ENCODE measurements at places on chromosomes 2 and 18. TPM values are rescaled to one million over a fixed set of nuclear protein-coding genes. Genes with fewer than 3 reads are reported as not detected.

GRCh38 chr2:196823750-196824522, 14.8 kb upstream of the C2orf66 start:
- DNase-seq, result no peak

The SERPINB10 gene
- total RNA-seq, result not detected

GRCh38 chr2:77590298-77590917, 68.2 kb upstream of the LRRTM4 start:
- no peak for DNase-seq

- DNase-seq, result no peak
Measured at GRCh38 chr18:46842583-46842982, 74.7 kb downstream of the PIAS2 start.

GRCh38 chr2:79793006-79793405, 280.2 kb downstream of the CTNNA2 start:
- DNase-seq, result no peak

DNA sequence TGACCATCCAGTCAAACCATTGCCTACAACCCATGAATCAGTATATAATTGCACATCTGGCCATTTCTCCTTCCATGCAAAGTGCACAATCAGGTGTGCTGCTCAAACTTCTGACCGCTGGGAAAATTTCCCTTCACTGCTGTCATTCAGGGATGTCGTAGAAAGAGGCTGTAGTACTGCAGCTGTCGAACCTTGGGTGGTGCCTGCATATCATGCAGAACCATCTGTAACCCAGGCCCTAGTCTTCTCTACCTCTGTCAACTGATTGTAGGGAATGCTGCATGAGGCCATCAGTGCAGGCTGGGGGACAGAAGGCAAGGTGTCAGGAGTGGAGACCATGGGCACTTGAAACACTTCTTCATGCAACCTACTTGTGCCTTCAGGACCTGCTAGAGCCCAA, 267.5 kb downstream of the CALCRL start:
- no peak for DNase-seq

The LTBP1 gene
- total RNA-seq, result 72.4 TPM

The GYPC gene
- total RNA-seq, result 107 TPM

DNA sequence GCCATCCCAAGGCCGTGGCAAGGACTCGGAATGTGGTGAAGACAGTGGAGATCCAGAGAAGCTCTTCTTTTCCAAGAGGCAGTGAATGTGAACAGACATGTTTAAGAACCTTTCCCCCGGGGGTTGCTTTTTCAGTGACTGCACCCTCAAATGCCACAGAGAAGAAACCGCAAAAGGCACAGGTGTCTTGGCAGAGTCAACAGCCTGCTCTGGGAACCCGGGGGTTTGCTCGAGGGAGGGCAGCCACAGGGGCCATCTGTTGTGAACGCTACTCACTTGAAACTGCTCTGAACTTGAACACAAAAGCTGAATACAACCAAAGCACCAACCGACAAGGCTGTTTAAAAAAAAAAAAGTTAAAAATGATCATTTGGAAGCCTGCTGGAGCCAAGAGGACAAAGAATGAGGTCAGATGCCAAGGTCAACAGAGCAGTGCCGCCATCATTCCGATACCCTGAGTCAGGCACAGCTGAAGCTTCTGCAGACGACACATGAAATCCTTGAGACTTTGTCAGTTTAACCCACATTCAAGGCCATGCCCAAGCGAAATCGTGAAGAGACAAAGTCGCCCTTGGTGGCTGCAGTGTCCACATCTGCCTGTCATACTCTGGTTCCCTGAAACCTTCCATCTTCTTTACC, 47.4 kb downstream of the PSMG2 start:
- DNase-seq, result peak; percentile 95

The SPC25 gene
- 50.3 TPM for total RNA-seq

- no peak for DNase-seq
Measured at GRCh38 chr2:188851311-188851710, 122.9 kb upstream of the COL3A1 start.

GRCh38 chr2:118290411-118291250, 202.4 kb downstream of the INSIG2 start:
- DNase-seq, result no peak

- DNase-seq, result no peak
Measured at GRCh38 chr18:79540161-79540903, 139.3 kb upstream of the CTDP1 start.

- DNase-seq, result no peak
Measured at GRCh38 chr2:47555368-47555767, 152.4 kb downstream of the MSH2 start.

DNA sequence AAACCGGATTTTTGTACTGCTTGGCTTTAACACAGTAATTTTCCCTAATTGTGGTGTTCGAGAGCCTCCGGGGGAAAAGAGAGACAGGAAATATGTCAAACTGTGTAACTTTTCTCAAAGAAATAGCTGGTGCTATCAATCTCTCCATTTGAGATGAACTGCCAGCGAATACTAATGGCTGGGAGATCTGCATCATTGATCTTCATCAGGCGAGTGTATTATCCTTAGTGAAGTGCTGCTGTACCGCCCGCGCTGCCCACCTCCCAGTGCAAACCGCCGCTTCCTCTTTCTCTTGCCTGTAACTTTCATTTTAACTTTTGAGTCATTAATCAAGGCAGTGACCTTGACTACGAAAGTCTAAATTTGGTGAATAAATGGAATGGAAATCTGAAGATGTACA, 246.1 kb upstream of the ST6GAL2 start:
- DNase-seq, result no peak

The SIX3 gene
- not detected for total RNA-seq

The ANKRD23 gene
- 6.9 TPM for total RNA-seq

DNA sequence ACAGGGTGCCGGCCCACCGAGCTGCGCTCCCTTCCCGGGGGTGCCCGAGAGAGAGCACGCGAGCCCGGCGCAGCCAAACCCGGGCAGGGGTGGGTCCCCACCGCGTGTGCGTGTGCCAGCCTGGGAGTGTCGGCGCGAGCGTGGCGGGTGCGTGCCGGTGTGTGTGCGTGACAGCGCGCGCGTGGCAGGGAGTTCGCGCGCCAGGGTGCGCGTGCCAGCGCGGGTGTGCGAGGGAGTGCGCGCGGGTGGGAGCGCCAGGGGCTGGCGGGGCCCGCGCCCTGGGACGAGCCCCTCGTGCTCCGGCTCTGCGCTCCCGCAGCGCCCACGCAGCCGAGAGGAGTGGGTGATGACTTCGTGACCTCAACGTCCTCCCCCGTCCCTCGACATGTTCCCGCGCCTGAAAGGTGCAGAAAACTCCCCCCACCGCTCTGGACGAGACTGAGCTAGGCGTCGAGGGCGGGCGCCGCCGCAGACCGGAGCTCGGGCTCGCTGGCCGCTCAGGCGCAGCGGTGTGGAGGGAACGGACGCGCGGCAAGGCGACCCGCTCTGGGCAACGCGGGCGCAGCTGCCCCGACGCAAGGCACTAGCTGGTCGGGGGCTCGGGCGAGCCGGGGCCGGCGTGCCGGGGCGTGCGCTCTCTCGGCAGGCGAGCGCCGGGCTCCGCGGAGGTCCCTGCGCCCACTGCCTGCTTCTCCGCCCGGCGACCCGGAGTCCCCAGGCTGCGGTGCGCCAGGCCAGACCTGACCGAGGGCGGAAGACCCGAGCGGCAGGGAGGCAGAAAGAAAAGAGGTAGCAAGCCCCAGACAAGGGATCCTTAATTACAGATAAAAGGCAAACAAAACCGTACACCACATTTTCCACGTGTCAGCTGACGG, 582.8 kb downstream of the ZEB2 start:
- DNase-seq, result no peak

DNA sequence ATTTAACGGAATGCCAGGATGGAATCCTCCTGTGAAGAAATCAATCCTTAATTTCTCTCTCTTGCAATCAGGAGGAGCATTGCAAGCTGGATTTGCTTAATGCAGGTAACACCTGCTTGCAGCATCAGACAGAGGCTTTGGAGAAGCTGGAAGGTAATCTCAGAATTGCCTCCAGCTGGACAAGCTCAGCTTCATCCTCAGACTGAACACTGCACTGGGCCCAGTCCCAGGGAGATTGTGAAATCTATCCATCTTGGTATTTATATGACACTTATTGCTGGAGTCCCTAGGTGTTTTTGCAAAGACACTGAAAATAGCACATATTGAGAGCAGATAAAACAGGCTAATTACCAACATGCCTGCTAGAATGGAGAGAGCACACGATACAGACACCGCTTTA, 179.4 kb upstream of the SESTD1 start:
- no peak for DNase-seq

DNA sequence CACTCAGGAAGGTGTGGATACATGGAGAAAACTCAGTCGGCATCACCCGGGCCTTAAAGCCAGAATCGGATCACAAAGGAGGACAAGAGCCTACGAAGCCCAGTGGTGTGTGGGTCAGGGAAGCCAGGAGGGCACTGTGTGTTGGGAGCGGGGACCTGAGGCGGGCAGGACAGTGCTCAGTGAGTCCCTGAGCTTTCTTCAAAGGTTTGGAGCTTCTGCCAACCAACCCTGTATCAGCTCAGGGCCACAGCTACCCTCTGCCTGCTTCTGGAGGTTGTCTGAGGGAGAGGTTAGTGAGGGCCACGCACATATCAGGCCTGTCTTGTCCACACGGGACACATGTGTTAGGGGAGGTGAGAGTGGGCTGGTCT, 52.4 kb downstream of the DYSF start:
- DNase-seq, result no peak

The CPLX4 gene
- not detected for total RNA-seq

GRCh38 chr2:104889291-104889959, 35.5 kb downstream of the POU3F3 start:
- peak; percentile 34 for DNase-seq

The NOTO gene
- total RNA-seq, result not detected

GRCh38 chr2:228016402-228016801, 145.0 kb downstream of the DAW1 start:
- DNase-seq, result no peak

DNA sequence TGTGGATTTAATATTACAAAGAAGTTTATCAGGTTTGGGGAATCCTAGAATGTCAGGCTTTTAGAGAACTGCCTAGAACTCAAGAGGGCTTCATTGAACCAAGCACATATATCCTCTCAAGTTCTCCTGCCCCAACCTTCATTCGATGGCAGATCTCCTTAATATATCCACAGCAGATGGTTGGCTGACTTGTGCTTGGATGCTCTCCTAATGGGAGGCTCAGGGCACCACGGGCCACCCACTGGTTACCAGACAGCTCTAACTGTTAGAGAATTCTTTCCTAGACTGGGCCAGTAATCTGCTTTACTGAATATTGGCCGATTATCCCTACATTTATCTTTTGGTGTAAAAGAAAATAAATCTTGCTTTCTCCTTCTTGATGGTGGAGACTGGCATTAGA, 87.2 kb upstream of the ATP8B1 start:
- no peak for DNase-seq

- no peak for DNase-seq
Measured at GRCh38 chr18:8235894-8236293, 373.3 kb upstream of the RAB12 start.

- DNase-seq, result peak; percentile 47
Measured at GRCh38 chr2:54456612-54457322, 640 bp downstream of the SPTBN1 start.

- no peak for DNase-seq
Measured at GRCh38 chr2:119897736-119898395, 115.0 kb upstream of the EPB41L5 start.

DNA sequence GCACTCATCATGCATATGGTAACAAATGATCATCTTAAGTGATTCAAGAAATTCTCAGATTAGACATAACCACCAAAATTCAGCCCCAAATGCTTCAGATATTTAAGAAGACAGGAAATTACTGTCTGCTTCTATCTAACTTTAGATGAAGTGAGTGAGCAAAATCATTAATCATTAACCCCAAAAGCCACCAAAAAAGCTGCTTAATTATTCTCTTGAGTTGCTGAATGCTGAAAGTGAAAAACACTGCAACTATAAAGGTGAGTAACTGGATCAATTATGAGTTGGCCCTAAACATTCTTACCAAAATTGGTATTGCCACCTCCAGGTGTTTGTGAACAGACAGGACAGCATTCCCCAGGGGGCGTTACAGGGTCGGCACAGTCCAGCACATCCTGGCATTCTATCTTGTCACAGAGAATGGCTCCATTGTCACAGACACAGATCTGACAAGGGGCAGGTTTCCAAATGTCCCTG, 69.6 kb downstream of the COL5A2 start:
- no peak for DNase-seq

DNA sequence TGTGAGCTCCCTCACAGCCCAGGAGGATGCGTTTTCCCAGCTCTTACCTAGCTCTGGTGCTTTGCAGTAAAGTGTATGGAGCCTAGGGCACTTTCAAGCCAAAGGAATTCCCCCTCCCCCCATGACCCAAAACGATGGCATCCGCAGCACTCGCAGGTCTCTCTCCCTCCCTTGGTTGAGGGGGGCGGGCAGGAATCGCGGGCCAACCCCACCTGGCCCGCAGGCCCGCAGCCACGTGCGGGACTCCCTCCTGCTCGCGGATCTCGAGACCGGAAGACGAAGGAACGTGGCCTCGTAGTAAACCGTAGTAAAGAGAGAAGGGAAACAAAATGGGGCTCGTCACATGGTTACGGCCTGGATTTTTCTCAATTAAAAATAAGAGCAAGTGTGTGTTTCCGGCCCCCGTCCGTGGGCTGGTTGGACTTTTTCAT, 8.5 kb downstream of the IRS1 start:
- DNase-seq, result peak; percentile 88

The EHBP1 gene
- 34.1 TPM for total RNA-seq

The OBSL1 gene
- 0.18 TPM for total RNA-seq

- no peak for DNase-seq
Measured at GRCh38 chr2:46963210-46963609, 47.6 kb upstream of the MCFD2 start.

DNA sequence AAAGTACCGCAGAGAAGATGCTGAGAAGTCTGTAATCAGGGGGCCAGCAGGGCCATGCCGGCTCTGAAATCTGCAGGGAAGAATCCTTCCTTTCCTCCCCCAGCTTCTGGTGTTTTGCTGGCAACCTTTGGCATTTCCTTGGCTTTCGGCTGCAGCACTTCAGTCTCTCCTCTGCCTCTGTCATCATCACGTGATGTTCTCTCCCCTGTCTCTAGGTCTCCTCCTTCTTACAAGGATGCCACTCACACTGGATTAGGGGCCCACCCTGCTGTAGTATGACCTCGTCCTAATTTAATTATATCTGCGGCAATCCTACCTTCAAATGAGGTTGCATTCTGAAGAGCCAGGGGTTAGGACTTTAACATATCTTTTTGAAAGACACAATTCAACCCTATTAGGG, 13.8 kb upstream of the RAB12 start:
- DNase-seq, result no peak

GRCh38 chr18:25345081-25345866, 6.7 kb downstream of the ZNF521 start:
- no peak for DNase-seq

The UCN gene
- total RNA-seq, result 7.2 TPM

The ASB18 gene
- not detected for total RNA-seq

GRCh38 chr2:46765045-46765444, 150.6 kb downstream of the MCFD2 start:
- no peak for DNase-seq

- peak; percentile 40 for DNase-seq
Measured at GRCh38 chr2:27379836-27380625, 503 bp downstream of the ZNF513 start.

The NXPH2 gene
- total RNA-seq, result not detected

All from OCI-LY7 (cell line).